ENCODE measurements at places on chromosomes 2 and 18.

- DNase-seq, result no peak
These were observed 466.1 kb upstream of the LINC00305 start for GRCh38 chr18:64615021-64615420.

DNA sequence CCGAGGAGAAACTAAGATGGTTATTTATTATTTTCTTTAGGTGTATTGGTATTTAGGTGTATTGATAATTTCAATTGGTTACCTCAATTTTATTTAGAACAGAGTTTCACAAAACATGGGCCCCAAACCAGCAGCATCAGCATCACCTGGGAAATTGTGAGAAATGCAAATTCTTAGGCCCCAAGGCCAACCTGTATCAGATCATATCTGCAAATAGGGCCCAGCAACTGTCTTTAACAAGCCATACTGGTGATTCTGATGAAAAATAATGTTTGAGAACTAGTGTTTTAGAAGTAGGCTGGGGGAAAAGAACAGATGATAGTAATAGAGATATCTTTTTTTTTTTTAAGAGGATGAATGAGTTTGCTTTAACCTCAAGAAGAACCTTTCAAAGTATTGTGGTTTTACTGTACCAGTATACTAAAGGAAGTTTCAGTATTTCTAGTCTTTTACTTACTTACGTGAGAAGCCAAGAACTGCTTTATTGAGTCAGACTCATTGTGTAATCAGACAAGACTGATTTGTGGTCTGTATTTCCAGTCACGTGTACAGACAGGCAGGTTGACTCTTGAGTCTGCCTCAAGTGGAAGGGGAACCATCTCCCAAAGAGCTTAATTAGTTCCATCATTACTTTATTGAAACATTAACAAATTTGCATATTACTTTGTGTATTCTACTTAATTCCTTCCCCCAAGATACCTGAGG is 60.4 kb upstream of the GAREM1 start:
- DNase-seq, result no peak

- no peak for DNase-seq
These were observed 33.5 kb downstream of the INPP4A start for GRCh38 chr2:98478088-98478551.

DNA sequence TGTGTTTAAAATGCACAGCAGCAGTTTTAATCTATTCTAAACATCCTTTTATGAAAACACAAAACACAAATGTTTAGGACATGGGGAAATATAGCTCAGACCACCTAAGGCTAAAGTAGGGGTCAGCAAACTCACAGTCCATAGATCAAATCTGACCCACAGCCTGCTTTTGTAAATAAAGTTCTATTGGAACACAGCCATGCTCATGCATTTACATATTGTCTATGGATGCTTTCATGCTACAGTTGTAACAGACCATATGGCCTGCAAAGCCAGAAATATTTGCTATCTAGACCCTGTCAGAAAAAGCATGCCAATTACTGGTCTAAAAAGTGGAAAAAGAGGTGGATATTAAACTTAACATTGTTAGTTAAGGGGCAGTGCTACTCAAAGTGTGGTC is 1105.4 kb upstream of the KLHL29 start:
- no peak for DNase-seq

DNA sequence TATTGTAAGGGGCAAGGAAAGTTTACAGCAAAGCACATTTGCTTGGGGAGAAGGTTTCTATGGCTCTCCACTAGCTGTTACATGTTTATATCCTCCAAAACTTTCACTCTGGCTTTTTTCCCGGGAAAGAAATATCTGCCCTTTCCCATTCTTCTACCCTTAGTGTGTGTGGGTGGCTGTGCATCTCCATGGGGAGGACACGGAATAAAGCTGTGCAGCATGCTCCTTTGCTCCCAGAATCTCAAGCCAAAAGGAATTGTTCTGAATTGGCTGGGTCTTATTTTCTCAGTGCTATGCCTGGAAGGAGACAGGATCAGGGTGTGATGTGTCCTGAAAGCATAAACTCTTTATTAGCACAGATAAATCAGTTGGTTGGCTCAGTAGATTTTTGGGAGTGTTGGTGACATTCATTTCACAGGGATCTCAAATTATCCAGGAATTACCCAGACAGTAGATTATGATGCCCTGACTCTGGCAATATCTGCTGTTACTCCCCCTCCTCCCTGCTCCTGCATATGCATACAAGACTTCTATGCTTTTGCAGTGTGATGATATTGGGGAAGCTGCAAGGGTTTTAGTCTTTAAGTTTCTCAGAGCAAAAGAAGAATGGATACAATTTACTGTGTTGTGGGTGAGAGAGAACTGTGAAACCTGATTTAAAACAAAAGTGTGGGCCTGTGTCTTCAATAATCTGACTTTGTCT is 63.1 kb downstream of the PARD3B start:
- no peak for DNase-seq

- DNase-seq, result no peak
These were observed 1660.6 kb upstream of the NXPH2 start for GRCh38 chr2:140440815-140441214.

DNA sequence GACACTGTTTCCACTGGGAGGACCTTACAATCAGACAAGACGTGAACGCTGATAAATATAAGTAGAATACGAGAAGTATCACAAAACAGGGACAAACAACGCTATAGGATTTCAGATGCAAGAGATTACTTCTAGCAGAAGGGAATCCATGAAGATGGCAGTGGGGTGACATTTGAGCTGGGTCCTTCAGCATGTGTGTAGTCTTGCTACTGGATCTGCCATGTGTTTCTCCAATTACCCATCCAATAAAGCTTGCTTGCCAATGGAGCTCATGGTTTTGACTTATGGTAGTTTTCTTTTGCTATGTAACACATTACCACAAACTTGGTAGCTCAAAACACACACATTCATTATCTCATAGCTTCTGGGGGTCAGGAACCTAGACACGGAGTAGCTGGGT is 32.8 kb upstream of the LGALSL start:
- no peak for DNase-seq
